ENCODE measurements at places on chromosomes 2 and 18.

DNA sequence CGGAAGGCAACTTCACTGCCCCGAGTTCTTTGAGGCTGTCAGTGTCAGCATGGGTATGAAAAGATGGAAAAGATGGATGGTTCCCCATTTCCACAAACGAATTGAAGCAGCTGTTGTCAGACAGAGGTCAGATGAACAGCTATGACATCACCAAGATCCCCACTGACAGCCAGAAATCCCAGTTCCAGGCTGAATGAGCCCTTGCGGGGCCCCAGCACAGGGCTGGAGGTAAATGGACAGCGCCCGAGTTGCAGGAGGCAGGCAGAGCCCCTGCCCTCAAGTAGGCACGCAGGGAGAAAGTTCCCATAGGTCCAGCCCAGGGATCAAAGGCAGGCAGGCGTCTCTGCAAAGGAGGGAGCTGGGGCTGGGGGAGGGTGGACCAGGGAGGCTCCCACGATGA lies 169.5 kb upstream of the AGAP1 start:
- no peak for DNase-seq

- DNase-seq, result no peak
These were observed 352.0 kb downstream of the ARHGAP15 start for GRCh38 chr2:143481237-143481623.

- DNase-seq, result no peak
These were observed 422.6 kb upstream of the ID2 start for GRCh38 chr2:8259106-8259840.

GRCh38 chr2:204032301-204032700 lies 95.7 kb downstream of the ICOS start:
- no peak for DNase-seq

DNA sequence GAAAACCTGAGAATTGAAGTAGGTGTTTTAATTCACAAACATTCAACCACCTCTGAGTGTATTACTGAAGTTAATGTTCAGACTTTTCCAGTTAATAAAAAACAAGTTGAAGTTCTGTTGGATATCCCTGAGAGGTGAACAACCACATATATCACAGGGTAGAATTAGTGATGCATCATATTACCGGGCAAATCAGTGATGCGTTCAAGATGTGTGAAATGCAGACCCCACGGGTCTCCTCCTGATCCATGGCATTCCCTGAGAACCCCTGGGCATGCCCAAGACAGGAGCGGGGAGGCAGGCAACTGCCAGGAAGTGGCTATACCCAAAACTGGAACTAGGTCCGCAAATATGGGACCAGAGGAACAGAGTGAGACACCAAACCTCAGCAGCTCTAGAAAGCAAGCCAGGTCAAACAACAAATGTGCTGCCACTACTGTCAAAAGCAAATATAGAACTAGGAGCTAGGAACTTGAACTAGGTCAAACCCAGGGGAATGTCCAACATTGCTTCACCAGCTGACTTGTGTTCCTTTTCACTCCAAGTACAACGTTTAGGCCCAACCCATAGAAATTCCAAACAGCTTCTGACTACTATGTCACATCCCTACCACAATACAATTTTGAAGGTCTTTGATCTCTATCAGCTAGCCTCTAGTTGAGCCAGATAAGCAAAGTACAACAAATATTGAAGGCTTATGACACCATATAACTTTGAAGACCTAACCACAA lies 20.2 kb downstream of the PSTPIP2 start:
- no peak for DNase-seq

DNA sequence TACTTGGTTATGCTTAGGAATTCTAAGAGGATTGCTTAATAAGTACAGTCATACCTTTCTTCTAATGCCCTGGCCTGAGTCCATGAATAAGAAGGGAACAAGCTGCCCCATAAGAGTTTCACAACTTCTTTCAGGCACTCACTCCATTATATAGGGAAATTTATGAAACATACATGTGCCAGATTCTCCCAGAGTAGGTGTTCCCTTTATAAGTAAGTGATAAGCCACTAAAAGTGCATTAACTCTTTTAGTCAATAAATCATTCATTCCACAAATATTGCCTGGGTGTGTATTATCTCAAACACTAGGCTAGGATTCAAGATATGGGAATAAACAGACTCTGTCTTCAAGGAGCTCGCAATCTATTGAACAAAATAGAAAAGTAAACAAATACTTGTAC lies 84.5 kb upstream of the RBBP8 start:
- DNase-seq, result no peak

GRCh38 chr18:21141668-21142422 lies 30.2 kb upstream of the ROCK1 start:
- DNase-seq, result no peak

DNA sequence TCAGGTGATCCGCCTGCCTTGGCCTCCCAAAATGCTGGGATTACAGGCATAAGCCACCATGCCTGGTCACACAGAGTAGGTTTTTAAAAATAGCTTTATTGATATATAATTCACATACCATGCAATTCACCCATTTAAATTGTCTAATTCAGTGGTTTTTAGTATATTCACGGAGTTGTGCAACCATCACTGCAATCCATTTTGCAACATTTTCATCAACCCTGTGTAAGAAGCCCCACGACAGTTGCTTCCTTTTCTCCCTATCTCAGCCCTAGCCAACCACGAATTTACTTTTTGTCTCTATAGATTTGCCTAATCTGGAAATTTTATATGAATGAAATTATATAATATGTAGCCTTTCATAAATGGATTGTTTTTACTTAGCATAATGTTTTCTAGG lies 266.4 kb downstream of the NAPG start:
- no peak for DNase-seq

- DNase-seq, result no peak
These were observed 142.3 kb downstream of the ABCA12 start for GRCh38 chr2:214995926-214996670.

DNA sequence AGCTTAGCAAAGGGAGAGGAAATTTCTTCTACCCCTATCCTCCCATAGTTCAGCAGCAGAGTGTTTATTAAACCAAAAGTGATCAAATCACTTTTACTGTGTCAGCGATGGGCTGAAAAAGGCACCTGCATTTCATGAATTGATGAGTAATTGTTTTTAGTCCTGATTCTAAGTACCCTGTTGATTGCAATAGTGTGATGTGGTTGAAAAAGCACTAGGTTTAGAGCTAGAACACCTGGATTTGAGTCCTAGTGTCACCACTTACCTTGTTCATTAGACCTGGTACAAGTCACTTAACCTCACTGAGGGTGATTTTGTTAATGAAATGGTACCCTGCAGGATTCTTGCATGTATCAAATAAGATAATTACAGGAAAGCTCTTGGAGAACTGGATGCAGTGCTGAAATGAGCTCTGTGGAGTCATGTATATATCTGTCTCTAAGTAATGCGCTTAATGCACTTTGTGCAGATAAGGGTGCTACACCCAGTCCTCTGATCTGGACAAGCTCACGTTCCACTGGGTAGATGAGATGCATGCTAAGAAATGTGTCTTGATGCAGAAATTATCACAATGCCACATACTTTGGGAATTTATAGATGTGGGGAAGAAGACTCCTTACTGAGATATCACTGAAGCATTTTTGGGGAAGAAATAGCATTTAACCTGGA lies 289.6 kb downstream of the PARD3B start:
- no peak for DNase-seq

- DNase-seq, result no peak
These were observed 358.7 kb upstream of the TNP1 start for GRCh38 chr2:217218269-217219163.

GRCh38 chr2:215409331-215410127 lies 26.3 kb downstream of the FN1 start:
- no peak for DNase-seq

DNA sequence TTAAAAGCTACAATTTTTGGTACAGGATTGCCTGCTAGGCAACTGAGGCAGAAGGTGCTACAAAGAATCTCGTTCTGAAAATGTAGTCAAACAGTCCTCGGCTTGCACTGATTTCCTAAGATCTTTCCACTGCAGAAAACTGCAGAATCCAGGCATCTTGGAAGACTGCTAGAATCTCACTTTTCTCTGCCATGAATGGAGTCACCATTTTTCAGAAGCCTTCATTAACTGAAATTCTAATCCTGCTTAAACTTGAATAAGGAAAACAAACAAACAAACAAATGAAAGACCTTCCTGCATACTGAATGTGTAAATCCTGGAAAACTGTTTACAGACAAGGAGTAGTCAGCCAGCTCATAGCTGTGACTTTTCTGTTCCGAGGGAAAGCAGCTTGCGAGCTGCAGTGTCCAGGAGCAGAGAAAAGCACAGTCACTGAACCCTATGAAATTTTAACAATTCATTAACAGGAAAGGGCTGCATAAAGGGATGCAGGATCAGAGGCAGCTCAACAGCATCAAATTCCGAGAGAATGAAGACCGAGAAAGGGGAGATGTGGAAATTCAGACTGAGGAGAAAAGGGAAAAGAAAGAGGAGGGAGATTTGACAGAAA lies 210.5 kb upstream of the PIK3C3 start:
- DNase-seq, result no peak

DNA sequence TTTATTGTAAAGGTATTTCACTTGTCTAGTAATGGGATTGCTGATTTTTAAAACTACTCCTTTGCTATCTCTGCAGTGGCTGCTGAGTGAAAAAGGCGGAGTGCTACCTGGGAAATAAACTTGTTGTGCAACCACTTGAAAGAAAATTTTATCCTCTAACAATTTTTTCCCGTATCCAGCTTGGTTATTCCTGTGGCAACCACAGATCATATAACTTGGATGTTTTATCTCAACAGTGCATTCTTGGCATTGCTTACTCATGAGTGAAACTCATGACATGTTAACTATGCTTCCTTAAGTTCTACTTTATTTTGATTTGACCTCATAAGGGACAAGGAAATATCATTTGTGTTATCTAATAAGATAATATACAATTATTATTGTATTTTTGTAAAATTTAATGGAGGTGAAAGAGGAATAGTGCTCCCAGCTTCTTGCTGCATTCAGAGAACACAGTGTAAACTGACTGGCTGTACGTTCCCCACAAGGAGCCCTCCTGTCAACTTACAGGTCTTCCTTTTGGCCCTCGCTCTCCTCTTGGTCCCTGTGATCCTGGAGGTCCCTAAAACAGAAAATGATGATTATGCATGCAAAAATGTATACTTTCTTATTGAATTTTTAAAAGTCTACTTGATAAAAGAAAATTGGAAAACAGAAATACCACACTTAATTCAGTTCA lies 82.7 kb downstream of the COL5A2 start:
- no peak for DNase-seq

- DNase-seq, result no peak
These were observed 473.0 kb upstream of the TNP1 start for GRCh38 chr2:217332866-217333265.

- DNase-seq, result no peak
These were observed 123.1 kb upstream of the CAB39 start for GRCh38 chr2:230589497-230590015.

DNA sequence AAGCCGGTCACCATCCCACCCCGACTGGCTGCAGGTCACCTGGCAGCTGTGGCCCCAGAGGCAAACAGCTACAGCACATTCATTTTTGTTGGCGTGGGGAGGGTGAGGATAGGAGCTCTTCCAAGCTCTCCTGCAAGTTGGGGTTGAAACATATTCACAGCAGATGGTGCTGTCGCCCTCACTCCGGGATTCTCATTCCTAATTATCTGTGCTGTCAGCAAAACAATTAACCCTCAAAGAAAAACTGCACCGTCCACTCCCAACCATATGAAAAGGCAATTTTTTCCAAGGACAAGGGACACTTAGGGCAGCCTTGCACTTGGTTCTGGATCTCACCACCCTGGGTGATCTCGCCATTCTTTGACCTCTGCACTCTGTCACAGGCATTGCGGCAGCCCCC lies 68.6 kb downstream of the ZBTB7C start:
- DNase-seq, result no peak

DNA sequence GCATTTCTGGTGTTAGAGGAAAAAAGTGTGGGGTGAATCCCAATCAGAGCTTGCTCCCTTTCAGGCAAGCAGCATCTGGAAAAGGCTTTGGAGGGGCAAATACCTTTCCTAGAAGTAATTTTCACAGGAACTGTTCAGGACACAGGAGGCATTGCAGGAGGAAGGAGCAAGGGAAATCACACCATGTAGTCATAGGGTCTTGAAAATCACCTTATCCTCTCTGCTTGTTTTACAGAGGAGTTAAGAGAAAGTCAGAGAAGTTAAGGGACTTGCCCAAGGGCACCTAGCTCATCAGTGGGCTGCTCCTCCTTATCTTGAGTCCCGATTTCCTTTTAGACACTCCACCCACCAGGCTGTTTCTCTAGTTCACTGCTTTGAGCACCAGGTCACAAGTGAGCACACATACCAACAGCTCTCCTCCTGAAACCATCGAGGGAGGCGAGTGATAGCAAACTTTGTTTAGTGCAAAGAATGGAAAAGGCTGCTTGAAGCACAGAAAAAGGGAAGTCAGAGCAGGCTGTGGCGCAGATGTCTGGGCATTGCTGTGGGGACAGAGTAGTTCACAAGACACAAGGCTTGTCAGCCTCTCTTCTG lies 89.2 kb upstream of the CXCR4 start:
- DNase-seq, result no peak

DNA sequence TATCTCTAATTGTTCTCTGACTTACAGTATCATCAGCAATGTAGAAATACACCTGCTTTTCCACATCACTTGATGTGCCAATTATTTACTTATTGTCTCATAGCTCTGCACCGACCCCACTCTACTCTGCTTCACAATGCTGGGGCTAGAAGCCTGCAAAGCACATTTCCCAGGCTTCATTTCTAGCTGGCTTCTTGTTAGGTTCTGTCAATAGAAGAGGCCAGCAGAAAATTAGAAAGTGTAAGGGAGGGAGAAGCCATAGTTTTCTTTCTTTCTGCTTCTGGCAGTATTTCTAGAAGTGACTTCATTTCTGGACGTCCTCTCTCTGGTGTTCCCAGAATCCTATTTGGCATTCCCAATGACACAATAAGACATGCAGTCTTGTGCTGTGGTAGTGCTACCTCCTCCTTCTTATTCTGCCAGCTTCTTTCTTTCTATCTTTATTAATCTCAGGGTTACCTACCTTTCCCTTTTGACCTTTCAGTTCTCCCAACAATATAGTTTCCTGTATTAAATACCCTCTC lies 12.5 kb upstream of the TANC1 start:
- no peak for DNase-seq

DNA sequence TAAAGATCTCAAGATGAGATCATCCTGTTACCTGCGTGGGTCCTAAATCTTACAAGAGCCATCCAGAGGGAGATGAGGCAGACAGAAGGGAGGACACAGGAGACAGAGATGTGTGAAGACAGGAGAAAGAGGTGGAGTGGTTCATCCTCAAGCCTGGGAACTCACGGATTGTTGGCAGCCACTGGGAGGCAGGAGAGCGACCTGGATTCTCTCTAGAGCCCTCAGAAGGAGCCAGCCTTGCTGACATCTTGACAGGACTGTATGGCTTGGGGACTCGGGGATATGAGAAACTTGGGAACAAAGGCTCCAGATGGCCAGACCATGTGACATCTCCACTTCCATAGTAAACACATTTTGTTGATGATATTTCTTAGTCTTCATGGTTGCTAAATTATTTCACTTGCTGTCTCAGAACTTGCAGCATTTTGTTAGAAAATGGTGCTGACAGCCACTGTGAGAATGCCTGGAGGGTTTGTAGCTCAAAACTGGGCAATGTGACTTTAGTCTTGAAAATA lies 57.8 kb upstream of the MC2R start:
- DNase-seq, result no peak

Data from stimulated activated CD4-positive, alpha-beta T cell treated with anti-CD3 and anti-CD28 coated beads, TNF-alpha, amount 100 ng/mL, for 48 hours (primary cell).